ENCODE measurements at places on chromosomes 4 and X.

- DNase-seq = no peak
Observed at GRCh38 chr4:52358366-52358765, 300.7 kb downstream of the USP46 start.

DNA sequence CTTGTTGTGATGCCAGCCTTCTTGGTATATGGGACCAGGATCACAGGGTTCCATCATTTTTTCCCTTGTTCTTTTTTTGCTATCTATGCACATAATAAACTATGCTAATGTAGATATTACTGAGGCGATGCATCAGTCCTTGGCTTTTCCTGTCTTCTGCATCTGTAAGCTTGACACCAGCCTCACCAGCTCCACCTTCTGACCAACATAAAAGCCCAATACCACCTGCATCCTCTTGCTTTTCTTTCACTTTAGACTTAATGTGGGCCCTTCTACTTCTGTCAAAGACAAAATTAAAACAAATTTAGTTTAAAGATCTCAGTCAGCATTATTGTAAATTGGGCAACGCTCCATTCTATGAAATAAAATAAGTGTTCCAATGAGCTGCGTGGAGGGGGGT is 1718.8 kb upstream of the PCDH10 start:
- DNase-seq = no peak

DNA sequence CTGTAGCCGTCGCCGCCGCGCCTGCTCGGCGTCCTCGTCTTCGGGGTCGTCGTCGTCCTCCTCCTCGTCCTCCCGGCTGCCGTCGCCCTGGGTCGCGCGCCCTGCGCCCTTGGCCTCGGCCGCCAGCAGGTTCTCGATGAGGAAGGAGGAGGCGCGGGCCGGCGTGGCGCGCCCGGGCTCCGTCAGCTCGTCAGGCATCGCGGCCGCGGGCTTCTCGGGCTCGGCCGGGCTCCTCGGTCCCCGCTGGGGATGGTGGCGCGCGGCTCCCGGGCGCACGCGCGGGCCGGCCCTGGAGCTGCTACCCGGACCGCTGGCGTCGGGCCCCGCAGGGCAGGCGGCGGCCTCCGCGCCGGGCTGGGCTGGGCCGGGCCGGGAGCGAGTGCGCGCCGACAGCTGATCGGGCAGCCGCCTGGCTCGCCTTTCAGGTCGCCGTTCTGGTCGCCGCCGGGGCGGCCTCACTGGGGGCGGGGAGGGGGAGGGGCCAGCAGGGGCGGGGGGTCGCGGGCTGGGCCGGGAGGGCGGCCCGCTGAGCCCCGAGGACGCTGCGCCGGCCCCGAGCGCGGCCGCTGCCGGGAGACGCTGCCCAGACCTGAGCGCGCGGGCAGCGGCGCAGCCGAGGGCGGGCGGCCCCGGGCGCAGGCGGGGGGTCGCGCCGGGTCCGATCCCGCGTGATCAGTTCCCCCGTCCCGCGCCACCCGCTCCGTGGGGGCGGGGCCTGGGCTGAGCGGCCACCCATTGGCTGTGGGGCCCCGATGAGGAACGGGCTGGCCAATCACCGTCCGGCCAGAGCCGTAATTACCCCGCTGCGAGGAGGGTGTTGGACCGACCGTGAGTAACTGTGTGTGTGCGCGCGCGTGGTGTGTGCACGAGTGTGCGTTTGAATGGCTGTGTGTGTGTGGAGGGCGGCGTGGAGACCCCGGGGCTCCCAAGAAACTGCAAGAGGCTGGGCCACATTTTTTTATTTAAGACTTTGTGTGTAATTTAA is at the start of gene HMX1:
TSS of gene HMX1 (minus strand) at position 423 of the 985 bp plus-strand sequence. CDS start at position 198, 225 bp downstream.
- no peak for DNase-seq

DNA sequence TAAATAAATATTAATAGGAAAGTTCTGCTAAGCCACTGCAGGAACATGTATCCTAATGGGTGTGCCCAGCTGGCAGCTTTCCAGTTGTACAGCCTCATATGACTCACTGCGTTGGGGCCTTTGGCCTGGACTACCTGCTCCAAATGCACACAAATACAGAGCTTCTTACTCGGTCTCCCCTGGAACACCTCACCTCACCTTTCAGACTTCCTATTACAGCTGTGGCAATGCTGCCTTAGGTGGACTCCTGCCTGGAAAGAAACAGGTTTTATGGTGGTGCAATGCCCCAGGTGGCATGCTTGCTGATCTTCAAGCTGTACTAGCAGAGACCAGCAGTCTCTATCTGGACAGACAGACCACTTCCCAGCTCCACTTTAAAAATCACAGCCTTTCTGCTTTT is 85.7 kb upstream of the EXOC1L start:
- no peak for DNase-seq

DNA sequence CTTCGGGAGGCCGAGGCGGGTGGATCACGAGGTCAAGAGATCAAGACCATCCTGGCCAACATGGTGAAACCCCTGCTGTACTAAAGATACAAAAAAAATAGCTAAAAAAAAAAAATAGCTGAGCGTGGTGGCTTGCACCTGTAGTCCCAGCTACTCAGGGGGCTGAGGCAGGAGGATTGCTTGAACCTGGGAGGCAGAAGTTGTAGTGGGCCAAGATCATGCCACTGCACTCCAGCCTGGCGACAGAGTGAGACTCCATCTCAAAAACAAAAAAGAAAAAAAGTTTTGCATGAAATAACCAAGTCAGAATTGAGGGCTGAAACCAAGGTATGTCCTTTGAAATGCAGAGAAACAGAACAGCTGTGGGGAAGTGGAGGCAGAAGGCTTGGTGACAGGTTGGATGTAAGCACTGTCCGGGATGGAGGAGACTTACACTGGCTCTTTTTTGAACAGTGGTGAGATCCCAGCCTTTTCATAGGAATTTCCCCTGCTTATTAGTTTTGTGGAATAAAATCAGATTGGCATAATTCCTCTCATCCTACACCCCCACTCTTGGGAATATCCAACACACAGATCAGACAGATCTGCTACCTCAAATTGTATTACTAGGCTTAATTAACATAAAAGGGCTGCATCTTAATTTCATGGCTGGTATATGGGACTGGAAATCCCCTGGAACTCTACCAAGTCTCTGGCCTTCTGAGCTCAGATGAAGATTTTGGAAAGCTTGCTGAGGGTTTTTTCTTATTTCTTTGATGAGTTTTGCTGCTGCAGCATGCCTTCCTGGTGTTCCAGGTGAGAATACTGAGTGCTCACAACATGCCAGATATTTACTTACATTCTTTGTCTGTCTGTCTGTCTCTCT is 18.8 kb upstream of the C4orf36 start:
- no peak for DNase-seq

DNA sequence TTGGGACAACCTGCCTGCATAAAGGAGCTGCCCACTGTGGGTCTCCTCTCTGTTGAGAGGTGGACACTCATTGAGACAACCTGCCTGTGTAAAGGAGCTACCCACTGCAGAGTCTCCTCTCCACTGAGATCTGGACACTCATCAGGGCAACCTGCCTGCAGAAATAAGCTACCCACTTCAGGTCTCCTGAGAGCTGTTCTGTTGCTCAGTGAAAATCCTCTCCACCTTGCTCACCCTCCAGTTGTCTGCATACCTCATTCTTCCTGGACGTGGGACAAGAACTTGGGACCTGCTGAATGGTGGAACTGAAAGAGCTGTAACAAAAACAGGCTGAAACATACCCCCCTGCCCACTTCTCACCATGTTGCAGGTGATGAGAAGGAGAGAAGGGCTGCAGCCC is 59.9 kb upstream of the CDKN2AIP start:
- no peak for DNase-seq

DNA sequence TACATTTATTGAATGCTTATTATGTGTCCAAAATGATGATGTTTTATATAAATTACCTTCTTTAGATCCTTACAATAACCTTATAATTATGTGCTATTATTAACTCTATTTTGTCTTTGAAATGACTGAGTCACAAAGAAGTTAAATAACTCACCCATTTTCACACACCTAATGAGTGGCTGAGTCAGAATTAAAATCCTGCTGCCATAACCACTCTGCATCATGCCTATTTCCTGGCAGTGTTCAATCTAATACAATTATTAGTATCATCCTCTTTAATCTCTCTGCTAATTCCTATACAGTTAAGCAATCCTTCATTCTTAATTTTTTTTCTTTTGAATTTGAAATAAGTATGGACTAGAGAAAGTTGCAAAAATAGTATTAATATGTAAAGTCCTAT is 342.9 kb downstream of the CFAP299 start:
- no peak for DNase-seq

- DNase-seq = peak; percentile 46
Observed at GRCh38 chrX:39174772-39175417, 373.6 kb downstream of the MID1IP1 start.

- no peak for DNase-seq
Observed at GRCh38 chr4:75895744-75896314, 6.4 kb downstream of the PPEF2 start.

DNA sequence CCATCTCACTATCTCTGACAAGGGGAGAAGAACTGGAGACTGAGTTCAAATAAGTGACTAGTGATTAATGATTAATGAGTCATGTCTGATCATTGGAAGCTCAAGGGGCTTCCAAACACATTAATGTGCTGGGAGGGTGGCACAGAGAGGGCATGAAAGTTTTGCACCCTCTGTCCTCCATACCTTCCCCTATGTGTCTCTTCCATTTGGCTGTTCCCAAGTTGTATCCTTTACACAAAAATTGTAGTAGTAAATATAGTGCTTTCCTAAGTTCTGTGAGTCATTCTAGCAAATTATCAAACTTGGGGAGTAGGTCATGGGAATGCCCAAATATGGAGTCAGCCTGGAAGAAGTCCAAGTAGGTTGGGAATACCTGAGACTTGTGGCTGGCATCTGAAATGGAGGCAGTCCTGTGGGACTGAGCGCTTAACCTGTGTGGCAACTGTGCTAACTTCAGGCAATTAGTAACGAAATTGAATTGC is 4.1 kb upstream of the FAM200B start:
- DNase-seq = no peak

DNA sequence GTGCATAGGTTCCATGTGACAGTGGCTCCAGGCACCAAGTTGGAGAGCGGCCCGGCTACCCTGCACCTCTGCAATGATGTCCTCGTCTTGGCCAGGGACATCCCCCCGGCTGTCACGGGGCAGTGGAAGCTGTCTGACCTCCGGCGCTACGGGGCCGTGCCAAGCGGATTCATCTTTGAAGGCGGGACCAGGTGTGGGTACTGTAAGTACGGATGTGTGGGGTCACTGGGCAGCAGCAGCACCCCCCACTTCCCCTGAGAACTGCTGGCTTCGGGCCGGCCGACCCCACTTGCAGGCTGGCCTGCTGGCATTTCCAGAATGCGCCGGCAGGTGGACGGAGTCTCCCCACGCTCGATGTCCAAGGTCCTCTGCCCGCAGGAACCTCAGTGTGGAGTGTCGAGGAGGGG is 13.2 kb downstream of the DOK7 start:
- no peak for DNase-seq

DNA sequence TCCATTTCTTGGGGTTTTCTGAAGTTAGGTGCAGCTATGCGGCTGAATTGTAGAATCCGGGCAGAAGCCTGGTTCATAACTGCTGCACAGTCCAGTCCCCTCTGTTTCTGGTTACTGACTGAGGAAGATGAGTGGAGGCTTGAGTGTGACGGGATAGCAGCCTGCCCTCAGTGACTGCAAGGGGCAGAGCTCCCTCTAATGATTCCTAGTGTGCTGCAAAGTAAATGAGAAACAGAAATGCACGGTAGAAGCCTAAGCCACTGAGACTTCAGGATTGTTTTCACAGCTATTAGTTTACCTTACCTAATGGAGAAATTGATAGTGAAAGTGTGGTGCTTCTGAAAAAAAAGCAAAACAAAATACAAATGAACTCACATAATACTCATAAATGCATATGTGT is 189.2 kb downstream of the GPM6A start:
- DNase-seq = no peak

- DNase-seq = no peak
Observed at GRCh38 chrX:109294097-109294814, 187.6 kb downstream of the GUCY2F start.

DNA sequence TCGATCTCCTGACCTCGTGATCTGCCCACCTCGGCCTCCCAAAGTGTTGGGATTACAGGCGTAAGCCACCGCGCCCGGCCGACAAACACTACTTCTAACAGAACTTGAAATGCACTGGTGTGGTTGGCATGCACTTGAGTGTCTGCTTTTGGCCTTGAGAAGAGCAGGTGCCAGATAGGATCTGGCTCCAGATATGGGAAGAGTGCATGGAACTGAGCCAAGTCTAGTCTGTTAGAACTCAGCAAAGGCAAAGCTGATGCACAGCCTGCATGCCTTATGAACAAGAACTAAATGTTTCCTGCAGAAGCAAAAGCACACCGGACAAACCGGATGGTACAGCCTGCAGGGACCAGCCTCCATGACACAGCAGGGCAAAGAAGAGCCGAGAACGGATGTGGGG is 35.1 kb upstream of the TBL1X start:
- no peak for DNase-seq

DNA sequence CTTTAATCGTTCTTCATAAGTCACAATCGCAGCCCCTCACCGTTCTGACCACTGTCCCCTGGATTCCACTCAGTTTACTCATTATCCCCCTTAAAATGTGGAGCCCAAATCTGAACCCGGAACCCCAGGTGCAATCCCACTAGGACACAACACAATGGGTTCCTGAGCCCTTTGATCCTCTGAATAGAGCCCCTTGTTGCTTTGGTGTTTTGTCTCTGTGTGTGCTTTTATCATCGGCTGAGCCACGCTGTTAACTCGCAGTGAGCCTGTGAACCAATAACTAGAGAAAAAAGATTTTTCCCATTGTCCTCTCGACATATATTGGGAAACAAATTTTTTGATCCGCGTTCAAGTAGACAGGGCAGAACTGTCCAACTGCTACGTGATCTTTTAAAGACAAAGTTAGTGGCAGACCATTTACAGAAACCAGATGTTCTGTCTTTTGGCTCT is 617 bp upstream of the PDHA1 start:
- DNase-seq = no peak

DNA sequence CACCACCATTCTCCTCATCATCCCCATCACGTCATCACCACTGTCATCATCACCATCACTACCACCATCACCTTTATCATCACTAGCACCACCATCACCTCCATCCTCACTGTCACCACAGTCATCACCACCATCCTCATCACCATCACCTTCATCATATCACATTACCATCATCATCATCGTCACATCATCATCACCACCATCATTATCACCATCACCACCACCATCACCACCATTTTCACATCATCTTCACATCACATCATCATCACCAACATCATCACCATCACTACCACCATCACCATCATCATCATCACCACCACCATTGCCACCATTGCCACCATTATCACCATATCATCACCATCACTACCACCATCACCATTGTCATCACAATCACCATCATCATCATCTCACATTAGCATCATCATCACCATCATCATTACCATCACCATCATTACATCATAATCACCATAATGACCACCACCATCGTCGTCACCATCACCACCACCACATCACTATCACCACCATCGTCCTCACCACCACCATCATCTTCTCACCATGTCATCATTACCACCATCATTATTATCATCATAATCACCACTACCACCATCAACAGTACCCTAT is 46.3 kb upstream of the NKX1-1 start:
- DNase-seq = no peak

GRCh38 chr4:70183168-70183939 is 12.2 kb upstream of the ODAM start:
- DNase-seq = no peak
